Anterior cingulate cortex (tissue), 58 donors: ENCODE measurements at places on chromosomes 5 and 9.

DNA sequence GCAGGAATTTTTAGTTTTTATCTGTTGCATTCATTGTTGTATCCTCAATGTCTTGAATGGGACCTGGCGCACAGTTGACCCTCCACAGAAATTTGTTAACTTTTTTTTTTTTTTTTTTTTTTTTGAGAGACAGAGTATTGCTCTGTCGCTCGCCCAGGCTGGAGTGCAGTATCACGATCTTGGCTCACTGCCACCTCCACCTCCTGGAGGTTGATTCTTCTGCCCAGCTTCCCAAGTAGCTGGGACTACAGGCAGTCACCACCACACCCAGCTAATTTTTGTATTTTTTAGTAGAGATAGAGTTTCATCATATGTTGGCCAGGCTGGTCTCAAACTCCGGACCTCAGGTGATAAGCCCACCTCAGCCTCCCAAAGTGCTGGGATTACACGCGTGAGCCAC lies 205.9 kb downstream of the ROR2 start:
- no peak for DNase-seq

DNA sequence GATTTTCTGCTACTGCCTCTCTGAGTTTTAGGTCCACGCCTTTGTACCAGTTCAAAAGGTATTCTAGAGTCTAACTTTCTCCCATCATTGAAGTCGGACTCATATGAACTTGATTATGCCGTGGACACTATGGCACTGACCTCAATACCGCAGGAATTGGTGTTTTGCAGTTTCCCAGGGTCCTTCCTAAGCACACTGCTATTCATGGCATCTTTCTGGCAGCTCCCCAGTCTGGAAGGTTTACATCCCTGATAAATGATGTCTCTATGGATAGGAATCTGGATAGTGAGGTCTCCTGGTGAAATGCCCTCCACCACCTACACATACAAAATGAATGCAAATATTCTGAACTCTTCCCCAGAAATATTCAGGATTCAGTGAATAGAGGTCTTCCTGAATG lies 422.2 kb downstream of the CTNND2 start:
- DNase-seq: no peak

- DNase-seq: no peak
These were observed 10.3 kb downstream of the SEMA6A start for GRCh38 chr5:116564312-116564711.

- DNase-seq: no peak
These were observed 3.8 kb upstream of the FBXW11 start for GRCh38 chr5:172010278-172010677.

GRCh38 chr9:18921366-18922075 lies 111.5 kb downstream of the SAXO1 start:
- DNase-seq: no peak

GRCh38 chr5:179427676-179428056 lies 82.4 kb upstream of the ADAMTS2 start:
- no peak for DNase-seq

- DNase-seq: no peak
These were observed 185.9 kb downstream of the DAB2IP start for GRCh38 chr9:121837113-121837961.

- DNase-seq: no peak
These were observed 249.0 kb downstream of the MLLT3 start for GRCh38 chr9:20373263-20373662.

- DNase-seq: no peak
These were observed 189.5 kb downstream of the LURAP1L start for GRCh38 chr9:12964271-12964670.

DNA sequence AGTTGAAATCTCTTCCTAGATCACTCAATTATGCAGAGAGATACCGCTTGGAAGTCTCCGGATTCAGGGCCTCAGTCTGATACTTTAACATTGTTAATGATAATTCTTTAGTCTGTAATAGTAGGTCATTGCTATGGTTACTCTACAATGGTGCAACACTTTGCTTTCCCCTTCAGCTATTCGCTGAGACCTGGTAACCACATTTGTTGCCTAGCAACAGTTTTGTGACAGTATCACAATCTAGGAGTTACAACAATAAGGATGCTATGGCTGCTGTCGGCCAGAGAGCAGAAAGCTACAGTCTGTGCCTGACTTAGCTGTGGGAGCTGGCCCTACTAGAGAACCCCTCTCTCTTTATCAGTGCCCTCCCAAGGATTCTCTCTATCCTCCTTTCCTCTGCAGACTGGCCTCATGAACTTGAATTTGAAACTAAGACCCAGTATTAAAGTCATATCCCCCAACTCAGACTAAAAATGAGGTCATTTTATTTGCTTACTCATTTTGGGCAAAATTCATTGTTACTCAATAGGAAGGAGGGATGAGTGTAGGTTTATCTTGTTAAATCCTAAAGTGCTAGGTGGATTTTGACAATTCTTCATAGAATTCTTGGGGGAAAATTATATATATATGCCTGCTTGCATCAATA lies 39.3 kb downstream of the NR2F1 start:
- DNase-seq: peak; percentile 33

- DNase-seq: no peak
These were observed 439.9 kb downstream of the BRINP1 start for GRCh38 chr9:118929287-118929686.

DNA sequence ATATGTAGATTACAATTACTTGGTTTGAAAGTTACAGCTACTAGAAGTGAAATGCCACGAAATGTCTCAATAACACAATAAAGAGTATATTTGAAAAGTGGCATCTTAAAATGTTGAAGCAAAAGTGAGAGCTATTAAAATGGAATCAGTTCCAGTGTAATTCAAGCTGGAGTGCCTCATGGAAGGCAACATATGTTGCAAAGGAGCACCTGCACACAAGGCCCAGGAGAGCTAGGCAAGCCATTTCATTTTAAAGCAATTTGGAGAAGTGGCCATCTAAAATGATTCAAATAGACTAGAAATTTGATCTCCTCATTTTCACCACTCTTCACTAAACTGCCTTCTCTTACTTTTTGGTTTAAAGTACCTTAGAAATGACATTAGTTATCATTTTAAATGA lies 167.8 kb downstream of the GABRB2 start:
- DNase-seq: no peak

GRCh38 chr5:142472306-142472951 lies 147.6 kb upstream of the SPRY4 start:
- DNase-seq: no peak

- DNase-seq: no peak
These were observed 41.3 kb downstream of the SHB start for GRCh38 chr9:38027714-38028113.

GRCh38 chr5:90861843-90862586 lies 303.4 kb downstream of the ADGRV1 start:
- DNase-seq: no peak

DNA sequence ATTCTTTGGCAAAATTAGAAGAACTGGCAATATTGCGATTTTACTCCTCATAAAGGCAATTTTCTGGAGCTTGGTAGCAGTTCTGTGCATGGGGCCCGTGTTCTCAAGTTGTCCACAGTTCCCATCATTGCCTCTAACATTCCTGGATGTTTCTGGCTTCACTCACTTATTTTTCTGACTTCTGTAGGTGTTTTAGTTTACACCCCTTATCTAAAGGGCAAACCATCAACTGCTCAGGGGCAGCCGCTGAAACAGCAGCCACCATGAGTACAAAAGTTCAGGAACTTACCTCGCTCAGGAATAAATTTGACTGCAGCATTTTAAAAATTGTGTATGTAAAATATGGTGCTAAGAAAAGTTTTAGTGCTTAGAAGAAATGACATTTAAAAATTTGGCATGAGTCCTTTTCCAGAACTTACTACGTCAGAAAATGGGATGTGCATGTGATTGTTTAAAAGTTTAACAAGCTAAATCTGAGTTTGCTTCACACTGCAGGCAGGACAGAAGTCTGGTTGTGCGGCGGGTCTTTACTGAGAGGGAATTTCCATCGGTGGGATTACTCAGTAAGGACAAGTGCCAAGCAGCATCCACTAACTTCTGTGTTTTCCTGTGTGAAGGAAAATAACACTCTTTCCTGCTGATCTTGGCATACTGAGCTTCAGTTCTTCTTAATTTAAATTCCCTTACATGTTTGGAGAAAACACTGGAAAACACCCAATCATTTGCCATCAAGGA lies 261.7 kb downstream of the MAT2B start:
- no peak for DNase-seq

DNA sequence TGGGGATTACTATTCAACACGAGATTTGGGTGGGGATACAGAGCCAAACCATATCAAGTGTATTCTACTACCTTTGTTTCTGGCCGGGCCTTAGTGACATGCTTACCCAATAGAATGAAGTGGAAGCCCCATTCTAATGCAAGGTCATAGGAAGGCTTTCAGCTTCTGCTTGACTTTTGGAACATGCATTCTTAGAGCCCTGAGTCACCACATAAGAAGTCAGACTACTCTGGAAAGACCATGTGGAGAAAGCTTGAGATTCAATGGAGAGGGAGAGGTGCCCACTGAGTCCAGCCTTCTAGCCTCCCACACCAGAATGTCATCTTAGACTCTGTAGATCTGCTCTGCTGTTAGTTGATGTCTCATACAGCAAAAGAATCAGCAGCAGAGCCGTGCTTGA lies 155.7 kb upstream of the FBN2 start:
- DNase-seq: no peak

DNA sequence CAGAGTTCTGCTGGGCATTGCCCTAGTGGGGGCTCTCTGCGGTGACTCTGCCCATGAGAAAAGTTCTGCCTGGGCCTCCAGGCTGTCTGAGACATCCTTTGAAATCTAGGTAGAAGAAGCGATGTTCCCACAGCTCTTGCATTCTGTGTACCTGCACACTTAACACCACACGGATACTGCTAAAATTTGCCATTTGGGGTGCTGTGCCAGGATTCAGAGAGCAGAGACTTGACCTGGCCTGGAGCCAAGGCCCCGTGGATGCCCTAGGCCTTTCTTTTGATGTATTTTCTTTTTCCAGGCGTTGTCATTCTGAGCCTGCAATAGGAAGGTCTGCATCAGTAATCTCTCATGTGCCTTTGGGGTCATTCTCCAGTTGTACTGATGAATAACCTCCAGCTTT lies 89.3 kb upstream of the IL12B start:
- DNase-seq: no peak

DNA sequence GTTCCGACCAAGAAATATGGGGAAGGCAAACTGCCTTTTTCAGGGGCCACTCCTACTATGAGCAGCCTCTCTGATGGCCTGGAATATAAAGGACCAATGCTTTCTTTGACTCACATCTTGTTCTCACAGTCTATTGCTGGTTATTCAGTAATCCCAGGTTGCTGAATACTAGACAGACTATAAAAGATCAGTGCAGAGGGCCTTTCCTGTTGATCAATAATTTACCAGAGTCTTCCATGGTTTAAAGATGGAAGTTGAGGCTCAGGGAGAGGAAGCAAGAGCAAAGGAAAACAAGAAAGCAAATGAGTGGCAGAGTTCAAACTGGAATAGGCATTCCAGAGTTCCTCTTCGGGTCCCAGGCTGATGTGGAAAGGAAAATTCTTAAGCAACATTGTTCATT lies 62.9 kb downstream of the FBXO38 start:
- no peak for DNase-seq

DNA sequence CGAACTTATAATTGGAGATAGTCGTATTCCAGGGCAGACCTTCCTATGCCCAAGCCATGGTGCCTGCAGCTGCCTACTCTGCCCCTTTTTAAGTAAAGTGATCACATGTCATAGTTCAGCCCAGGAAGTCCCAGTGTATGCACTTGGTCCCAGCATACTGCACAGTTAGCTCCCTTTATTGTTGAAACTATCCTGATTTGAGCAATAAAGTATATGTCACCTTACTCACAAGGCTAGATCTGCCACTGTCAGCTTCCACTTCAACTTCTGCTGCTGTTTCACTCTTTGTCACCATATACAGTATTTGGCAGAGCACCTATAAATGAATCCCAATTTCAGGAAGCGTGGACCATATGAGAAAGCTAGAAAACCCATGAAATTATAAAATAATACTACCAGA lies 103.8 kb upstream of the PTGER4 start:
- DNase-seq: no peak

GRCh38 chr5:178122346-178122745 lies 8.5 kb upstream of the RMND5B start:
- DNase-seq: no peak

- no peak for DNase-seq
These were observed 59.5 kb upstream of the ITGA1 start for GRCh38 chr5:52728224-52728623.

GRCh38 chr9:101092922-101093321 lies 64.4 kb downstream of the PLPPR1 start:
- DNase-seq: no peak

DNA sequence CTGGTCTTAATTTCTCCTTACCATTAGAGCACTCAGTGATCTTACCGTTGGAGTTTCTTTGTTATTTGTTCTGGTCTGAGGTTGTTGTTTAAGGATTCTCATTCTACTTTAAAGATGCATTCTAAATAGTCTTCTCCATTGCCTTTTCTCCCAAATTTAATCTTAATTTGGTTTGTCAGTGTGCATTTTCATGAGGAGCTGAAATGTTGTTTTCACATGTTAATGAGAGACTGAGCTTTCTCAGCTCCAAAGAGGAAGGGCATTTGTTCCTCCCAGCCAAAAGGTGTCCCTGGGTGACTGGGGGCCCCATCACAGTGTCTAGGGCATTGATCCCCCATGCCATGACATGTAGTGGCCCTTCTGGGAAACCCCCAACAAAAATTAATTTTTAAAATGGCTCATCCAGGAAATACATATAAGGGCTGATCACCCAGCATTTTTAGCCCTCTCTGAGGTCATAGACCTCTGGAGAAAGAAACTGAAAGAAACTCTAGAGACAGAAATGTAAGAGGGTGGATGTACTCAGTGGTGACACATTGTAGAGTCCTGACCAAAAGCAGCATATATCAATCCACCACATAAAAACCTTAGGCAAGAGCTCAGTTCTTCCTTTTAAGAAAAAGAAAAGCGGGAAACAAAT lies 240.4 kb upstream of the RAI14 start:
- DNase-seq: no peak

DNA sequence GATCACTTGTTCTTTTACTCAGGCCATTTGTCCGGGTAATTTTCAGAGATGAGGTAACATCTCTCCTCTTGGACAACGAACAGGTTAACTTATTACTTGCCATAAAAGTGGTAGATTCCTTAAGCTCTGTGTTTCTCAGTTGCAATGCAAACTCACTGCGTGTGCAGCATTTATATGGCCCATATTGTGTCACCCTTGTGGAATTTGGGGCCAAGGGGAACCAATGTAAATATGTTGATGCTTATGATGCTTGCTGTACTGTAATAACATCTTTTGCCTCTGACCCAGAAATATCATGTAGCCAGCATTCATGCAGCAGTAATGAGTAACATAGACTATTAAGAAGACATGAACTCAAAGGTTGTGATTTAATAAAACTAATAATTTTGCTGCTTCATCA lies 175.8 kb downstream of the ADAMTS6 start:
- no peak for DNase-seq

DNA sequence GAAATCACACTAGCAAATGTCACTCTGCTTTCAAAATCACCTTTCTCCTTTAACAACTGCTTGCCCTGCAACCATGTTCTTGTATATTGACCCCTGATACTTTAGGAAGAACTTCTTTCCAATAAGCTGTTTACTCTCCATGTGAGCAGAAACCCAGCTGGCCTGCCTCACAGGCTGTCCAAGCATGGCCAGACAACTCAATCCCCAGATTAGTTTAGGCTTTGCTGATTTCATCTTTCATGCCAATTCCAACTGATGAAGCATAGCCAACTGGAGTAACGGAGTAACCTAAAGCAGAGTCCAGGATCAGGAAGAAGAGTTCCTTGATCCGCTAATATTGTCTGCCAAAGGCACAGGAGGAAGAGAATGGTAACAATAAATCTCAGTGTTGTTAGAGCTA lies 56.7 kb upstream of the HTR1A start:
- DNase-seq: no peak

- DNase-seq: no peak
These were observed 53.9 kb upstream of the TUT7 start for GRCh38 chr9:86408121-86408520.
